ENCODE measurements at places on chromosomes 3 and 15.
A peak's percentile ranks its signal among the peaks of the same experiment; 100 is the strongest.

DNA sequence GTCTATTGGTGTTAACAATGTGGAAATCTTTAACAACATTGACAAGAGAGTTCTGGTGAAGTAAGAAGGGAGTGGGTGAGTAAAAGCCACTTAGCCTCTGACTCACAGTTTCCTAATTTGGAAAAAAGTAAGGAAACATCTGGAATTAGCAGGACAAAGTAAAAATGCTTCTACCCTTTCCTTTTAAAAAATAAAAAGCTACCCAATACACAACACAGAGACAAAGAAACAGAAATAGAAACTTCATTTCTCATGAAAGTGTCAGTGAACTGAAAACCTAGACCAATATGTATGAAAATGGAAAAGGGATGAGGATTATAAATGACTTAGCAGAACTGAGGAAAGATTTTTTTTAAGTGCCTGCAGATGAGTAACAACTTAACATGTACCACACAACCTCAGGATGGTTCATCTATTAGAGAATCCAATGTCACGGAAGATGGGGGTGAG, 65.4 kb downstream of the SSR3 start:
- no peak for DNase-seq

DNA sequence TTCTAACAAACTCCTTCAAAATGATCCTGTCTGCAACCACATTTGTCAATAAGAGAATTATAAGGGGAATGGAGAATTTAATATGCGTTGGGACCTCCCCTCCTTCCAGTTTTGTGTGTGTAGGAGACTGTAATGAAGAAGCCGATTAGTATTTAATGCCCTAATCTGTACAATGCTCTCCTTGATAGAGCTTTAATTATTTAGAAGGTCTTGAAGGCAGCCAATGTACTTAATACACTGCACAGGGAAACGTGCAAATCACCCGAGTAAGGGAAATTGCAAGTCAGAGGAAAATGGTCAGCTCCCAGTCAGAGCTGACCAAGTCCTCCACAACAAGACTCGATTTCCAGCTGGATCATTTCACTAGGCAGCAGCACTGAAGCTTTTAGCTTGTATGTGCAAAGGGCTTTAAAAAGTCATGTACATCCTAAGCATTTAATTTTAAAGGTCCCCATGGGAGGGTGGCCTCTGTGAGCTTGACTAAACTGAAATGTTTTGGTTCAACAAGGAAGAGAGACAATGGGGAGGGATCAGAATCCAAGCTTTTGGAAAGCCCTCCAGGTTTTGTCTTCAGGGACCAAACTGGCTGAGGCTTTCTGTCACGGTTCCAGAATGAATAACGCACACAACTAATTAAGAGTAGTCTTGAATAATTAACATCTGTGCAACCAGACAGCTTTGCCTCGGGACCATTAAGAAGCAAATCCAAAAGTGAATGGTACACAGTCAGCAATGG, 159.8 kb upstream of the MITF start:
- no peak for DNase-seq

DNA sequence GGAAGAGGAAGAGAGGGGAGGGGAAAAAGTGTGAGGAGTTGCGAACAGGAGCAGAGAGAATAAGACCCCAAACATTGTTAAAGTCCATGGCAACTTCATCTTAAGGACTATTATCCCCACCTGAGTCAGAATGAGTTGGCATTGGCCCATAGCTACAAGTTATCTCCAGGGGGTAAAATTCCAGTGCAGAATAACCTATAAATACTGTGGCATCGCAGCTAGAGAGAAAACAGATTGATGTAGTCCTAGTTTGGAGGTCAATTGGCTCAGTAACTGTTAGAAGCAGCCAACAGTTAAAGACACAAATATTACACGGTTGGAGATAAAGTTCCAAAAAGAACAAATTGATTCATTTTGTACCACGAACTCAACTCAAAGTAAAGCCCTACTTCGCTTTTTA, 313.9 kb upstream of the CCDC54 start:
- no peak for DNase-seq

GRCh38 chr15:34722439-34722836, 32.4 kb downstream of the GJD2 start:
- no peak for DNase-seq

GRCh38 chr3:72032441-72033135, 247.6 kb upstream of the PROK2 start:
- no peak for DNase-seq

DNA sequence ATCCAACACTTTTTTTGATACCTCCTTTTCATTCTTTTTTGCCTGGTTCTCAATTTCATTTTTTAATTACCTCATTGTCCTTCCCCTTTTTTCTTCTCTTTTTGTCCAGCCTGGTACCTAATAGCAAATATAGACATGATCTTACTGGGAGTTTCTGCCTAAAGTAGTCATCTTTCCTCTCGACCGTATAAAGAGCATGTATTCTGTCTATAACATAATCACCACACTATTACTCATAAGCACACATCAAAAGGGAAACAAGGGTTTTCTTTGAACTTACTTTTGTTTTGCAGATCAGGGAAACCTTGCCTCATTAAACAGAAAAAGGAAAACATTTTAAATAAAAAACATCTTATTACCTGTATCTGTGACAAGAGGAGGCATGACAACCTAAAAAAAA, 33.0 kb downstream of the FAM98B start:
- DNase-seq = no peak

DNA sequence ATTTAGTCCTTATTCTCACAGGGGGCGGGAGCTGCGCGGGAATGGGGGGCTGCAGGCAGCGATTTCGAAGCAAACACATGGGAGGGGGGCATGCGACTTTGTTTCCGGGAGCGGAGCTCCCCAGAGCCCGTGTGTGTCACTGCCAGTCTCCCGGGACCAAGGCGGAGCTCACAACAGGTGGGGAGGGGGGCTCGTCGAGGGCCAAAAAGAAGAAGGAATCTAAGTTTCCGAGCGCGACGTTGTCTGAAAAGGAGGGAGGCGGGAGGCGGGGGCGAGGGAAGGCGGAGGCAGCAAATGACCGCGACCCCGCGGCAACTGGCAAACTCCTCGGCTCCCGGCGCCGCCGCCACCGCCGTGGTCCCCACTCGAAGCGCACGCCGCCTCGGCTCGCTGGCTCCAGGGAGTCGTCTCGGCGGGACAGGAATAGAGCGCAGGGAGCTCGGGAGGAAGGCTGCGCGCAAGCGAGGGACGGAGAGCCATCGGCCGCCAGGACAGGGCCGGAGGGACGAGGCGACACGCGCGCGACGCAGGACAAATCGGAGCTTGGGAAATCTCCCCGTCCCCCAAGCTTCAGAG, 1.4 kb downstream of the FOXP1 start:
- DNase-seq = peak; percentile 58

GRCh38 chr3:153162513-153163392, 727 bp downstream of the RAP2B start:
- peak; percentile 41 for DNase-seq

GRCh38 chr3:72255791-72256559, 471.0 kb upstream of the PROK2 start:
- no peak for DNase-seq

DNA sequence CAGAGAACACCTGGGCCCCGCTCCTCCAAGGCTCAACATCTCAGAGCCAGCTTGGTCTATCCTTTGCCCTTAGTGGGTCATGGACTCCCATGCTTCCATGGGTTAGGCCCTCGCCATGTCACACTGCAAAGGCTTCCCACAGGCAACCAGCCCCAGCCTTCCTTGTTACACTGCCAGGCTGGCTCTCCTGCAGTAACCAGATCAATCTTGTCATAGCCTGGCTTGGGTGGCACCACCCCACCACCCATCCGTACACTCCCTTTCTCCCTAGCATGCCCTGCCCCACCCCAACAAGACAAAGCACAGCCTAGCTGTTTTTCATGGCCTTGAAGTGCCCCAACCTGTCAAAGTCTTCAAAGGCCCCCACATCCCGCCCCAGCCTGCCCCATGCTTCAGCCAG, 30.5 kb downstream of the CA12 start:
- no peak for DNase-seq

DNA sequence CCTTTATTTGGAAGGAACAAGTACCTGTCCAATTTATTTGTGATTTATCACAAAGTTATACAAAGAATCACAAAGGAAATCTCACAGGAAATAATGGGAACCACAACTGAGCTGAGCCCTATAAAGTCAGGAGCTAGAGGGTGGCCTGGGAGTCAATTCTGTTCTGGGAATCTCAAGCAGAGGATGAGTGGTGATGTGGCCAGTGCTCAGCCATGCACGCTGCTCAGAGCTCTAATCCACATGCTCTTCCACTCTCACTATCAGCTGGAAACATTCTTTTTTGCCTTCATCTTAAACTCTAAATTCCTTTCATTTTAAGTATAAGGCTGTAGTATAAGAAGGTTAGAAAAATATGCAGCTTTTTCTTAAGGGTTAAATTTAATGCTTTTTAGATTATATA, 36.6 kb downstream of the UACA start:
- DNase-seq = no peak

DNA sequence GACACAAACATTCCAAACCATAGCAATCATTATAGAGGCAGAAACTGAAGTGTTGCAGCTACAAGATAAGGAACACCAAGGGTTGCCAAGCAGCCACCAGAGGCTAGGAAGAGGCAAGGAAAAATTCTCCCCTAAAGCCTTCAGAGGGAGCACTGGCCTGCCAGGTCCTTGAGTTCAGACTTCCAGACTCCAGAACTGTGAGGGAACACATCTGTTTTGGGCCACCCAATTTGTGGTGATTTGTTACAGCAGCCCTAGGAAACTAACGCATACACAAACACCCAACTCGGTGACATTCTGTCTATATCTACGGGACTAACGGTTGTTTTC, 54.6 kb downstream of the MB21D2 start:
- no peak for DNase-seq

DNA sequence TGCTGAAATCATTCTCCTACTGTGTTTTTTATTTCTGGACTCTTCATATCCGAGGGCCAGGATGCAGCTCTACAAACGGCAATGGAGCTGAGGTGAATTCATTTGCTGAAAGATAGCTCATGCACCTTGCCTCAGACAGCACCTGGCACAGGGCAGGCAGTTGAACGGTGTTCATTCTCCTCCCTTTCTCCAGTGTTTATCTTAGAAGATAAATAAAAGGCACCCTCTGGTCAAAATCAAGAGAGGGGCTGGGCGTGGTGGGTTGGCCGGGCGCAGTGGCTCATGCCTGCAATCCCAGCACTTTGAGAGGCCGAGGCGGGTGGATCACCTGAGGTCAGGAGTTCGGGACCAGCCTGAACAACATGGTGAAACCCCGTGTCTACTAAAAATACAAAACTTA, 79.3 kb upstream of the LMOD3 start:
- DNase-seq = no peak

- no peak for DNase-seq
Observed at GRCh38 chr3:101954936-101955335, 105.6 kb downstream of the NFKBIZ start.

- DNase-seq = no peak
Observed at GRCh38 chr3:150082898-150083654, 112.4 kb upstream of the PFN2 start.

DNA sequence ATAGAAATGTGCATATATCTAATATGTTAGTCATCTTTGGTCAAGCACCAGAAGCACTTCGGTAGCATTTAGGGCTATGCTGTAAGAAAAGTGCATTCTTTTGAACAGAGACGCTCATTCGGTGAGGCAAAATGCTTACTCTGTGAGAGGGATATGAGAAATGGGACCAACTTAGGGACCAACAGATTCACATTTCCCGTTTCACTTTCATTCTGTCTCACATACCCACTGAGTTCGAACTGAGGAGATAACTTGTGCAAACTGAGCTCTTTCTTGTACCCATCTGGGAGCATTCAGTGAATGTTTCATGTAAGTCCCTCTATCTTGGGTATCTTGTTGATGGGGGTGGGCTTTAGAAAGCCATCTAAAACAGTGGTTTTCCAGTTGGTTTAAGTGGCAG, 135.3 kb downstream of the FEZF2 start:
- no peak for DNase-seq

- DNase-seq = no peak
Observed at GRCh38 chr15:98787936-98788757, 139.8 kb downstream of the IGF1R start.

DNA sequence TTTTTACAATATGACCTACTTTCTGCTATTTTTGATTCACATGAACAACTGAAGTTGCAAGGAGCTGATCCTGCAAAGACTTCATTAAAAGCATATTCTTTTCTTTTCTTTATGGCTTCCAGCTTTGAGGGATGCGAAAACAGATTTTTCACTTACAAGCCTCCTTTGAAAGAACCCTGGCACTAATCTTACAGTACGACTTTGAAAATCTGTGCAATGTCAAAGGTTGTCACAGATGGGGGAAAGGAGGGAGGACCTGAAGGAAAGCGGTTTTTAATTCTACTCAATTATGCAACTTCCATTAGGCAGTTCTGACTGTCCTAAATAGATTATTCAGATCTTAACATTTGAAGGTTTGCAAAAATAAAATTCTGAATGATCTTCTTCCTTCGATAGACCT, 130.5 kb downstream of the TNIK start:
- DNase-seq = no peak

DNA sequence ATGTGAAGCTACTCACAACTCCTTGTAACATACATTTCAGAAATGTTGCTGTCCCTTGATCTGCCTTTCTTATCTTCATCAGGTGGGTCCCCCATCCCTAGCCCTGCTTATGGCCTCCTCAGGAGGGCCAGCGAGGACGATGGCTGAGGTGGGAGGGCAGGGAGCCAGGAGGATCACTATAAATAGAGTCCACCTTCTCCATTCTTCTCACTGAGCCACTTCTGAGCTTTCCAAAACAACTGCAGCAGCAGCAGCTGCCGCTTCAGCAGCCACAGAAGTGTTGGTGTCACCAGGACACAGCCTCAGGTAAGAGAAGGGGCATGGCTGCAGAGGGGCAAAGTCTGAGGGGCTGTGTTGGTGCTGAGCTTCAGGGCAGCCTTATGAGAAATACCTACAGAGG, 53.5 kb downstream of the ANAPC13 start:
- DNase-seq = no peak

DNA sequence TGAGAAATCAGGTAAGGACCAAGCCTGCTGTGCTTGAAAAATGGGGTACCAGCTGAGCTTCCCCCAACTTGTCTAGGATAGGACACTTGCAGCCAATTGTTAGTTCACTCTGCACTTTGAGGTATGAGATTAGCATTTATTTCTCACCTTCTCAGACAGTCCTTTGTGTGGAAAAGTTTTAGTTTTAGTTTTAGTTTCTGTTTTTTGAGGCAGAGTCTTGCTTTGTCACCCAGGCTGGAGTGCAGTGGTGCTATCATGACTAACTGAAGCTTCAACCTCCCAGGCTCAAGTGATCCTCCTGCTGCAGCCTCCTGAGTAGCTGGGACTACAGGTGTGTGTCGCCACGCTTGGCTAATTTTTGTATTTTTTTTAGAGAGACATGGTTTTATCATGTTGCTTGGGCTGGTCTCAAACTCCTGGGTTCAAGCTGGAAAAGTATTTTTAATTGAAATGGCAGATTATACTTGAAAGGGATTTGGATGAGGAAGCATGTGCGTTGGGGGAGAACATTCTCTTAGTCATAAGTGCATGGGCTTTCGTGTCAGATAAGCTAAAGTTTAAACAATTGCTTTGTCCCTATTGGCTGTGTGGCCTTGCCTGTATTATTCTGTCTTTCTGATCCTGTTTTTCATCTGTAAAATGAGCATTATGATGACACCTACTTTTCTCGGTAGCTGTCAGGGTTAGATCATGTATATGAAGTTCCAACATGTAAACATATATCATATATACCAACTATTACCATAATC, 25.2 kb upstream of the CCK start:
- no peak for DNase-seq
